ENCODE measurements at places on chromosomes 12 and 14. TPM values are rescaled to one million over a fixed set of nuclear protein-coding genes. Genes with fewer than 3 reads are reported as not detected.
A peak's percentile ranks its signal among the peaks of the same experiment; 100 is the strongest.

GRCh38 chr14:83624541-83624940 lies 1905.4 kb upstream of the FLRT2 start:
- no peak for DNase-seq
- H3K27me3 ChIP-seq, result no peaks in the 10 kb centered on the region
- no peak overlapping the region for H3K27ac ChIP-seq
- no peak overlapping the region for H3K4me3 ChIP-seq
- H3K4me1 ChIP-seq, result no peaks in the 10 kb centered on the region

DNA sequence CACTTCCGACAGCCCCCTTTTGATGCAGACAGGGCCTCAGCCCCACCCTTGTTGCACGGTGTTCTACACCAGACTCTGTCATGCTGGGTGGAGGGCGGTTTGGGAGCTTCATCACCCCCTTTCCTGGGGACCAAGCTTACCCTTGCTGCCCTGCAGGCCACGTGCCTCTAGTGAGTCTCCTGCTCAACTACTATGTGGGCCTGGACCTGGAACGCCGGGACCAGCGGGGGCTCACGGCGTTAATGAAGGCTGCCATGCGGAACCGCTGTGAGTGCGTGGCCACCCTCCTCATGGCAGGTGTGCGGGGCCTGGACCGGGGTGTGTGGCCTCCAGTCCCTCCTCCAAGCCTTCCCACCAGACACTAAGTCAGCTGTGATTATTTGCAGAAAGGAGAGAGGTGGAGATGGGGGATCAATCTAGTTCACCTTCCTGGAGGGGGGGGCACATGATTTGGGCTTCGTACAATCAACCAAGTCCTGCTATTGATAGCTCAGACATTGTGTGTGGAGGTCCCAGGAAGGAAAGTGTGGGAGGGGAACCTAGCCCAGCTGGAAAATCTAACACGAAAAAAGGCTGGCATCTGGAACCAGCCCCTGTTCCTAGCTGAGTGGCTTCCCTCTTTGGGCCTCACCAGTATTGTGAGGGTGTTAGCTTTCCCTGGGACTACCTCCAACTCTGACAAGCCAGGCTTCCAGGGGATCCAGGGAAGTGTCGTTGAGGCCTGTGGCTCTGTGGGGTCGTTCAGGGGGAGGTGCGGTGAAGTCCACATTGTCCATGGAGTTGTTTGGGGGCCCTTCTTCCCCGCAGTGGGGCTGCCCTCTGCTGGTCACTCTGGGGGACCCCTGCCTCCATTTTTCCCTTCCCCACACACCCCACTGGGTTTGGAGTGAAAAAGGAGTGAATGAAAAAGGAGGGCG lies 1.6 kb downstream of the ANKRD33 start:
- H3K4me1 ChIP-seq, result no peaks in the 10 kb centered on the region
- H3K36me3 ChIP-seq, result no peaks in the 10 kb centered on the region
- no peak overlapping the region for H3K4me3 ChIP-seq

- H3K36me3 ChIP-seq, result no peaks in the 10 kb centered on the region
- H3K4me3 ChIP-seq, result no peak overlapping the region
- no peaks in the 10 kb centered on the region for H3K27me3 ChIP-seq
- peak overlapping the region; percentile 43 for H3K27ac ChIP-seq
- peaks cover 27% of the 10 kb centered on the region for H3K4me1 ChIP-seq
These were observed 123.7 kb upstream of the DHRS4 start for GRCh38 chr14:23829736-23830471.

GRCh38 chr14:60544659-60545058 lies 35.7 kb downstream of the SIX6 start:
- H3K27me3 ChIP-seq, result no peaks in the 10 kb centered on the region
- H3K4me1 ChIP-seq, result no peaks in the 10 kb centered on the region
- H3K4me3 ChIP-seq, result no peak overlapping the region

DNA sequence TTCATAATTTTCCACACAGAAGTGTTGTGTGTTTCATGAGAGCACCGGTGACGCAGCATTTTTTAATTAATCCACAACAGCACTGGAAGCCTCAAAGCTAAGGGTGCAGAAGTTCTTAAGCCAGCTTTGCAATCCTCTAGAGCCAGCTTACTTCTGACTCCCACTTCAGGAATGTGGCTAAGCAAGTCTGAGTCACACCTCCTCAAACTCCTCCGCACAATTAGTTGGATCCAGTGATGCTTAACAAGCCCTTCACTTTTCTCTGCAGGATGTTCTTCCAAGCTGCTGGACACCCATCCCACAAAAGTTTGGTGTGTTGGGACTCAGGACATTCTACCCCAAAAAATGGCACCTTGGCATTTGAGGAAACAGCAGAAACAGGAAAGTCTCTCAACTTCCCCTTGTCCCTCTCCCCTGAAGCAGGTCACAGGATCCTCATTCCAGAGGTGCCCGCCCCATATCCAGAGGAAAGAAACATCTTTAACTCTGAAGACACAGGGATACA lies 210.0 kb downstream of the PPM1H start:
- peaks cover 18% of the 10 kb centered on the region for H3K4me1 ChIP-seq
- peak overlapping the region; percentile 46 for H3K27ac ChIP-seq
- H3K36me3 ChIP-seq, result no peaks in the 10 kb centered on the region
- H3K27me3 ChIP-seq, result no peaks in the 10 kb centered on the region
- H3K4me3 ChIP-seq, result no peak overlapping the region

DNA sequence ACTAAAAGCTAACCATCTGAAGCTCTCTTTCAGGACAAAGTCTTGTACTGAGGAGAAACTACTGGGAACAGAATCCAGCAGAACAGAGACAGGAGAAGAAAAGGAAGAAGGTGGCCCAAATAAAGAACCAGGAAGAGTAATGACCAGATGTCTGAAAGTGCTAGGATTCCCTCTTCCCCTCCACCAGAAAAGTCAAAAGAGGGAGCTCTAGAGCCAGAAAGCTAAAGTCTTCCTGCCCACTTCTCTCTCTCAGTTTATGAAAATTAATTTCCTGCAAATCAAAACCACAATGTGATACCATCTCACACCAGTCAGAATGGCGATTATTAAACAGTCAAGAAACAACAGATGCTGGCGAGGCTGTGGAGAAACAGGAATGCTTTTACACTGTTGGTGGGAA lies 47.2 kb downstream of the SPPL3 start:
- peaks cover 32% of the 10 kb centered on the region for H3K4me1 ChIP-seq
- no peak for DNase-seq
- no peaks in the 10 kb centered on the region for H3K27me3 ChIP-seq

- H3K4me3 ChIP-seq, result peak overlapping the region; percentile 38
- no peaks in the 10 kb centered on the region for H3K4me1 ChIP-seq
- no peaks in the 10 kb centered on the region for H3K27me3 ChIP-seq
- H3K27ac ChIP-seq, result peak overlapping the region; percentile 60
- peaks cover 5% of the 10 kb centered on the region for H3K36me3 ChIP-seq
These were observed 53.0 kb downstream of the CDK17 start for GRCh38 chr12:96347130-96347699.

DNA sequence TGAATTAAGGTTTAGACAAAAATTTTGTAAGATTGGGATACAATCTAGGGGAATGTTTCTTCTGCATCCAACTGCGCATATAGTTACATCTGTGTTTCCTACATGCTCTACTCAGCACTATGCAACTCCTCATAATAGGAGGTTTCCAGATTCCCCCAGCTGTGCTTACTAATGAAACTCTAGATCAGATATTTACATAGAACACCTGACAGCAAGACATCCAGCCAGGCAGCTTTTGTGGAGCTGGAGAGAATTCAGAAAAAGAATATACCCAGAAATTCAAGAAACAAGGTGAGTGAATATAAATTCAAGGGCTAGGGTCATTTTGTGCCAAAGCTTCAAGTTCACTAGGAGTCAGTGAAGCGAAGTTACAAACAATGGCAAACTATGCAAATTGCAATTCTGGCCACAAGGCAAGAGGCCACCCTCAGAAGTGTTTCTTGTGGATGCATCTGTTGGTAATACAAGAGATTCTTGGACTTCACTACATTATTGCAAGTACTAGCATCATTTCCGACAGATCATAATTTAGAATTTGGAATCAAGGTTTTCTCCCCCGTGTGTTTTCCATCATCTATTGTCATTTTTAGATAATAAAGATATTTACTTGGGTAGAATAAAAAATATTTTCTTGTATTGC lies 341.2 kb upstream of the NAV3 start:
- H3K4me1 ChIP-seq, result no peaks in the 10 kb centered on the region
- H3K27ac ChIP-seq, result no peak overlapping the region
- DNase-seq, result no peak
- H3K36me3 ChIP-seq, result no peaks in the 10 kb centered on the region

DNA sequence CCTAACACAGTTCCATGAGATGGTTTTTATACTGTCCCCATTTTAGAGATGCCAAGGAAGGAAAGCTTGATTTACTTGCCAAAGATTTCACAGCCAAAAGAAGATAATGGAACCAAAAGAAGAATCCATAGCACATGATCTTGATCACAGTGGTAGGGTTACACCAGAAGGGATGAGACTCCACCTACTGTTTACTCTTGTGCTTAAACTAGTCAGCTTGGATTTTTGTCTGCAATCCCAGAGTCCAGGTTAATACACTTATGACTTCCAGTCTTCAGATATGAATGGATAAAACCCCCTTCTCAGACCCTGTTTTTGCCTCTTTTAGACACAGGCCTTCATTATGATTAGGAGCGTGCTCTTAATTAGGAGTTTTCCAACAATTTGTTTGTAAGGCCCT lies 454.2 kb downstream of the AEBP2 start:
- no peaks in the 10 kb centered on the region for H3K27me3 ChIP-seq
- H3K4me1 ChIP-seq, result no peaks in the 10 kb centered on the region
- no peak overlapping the region for H3K27ac ChIP-seq
- no peaks in the 10 kb centered on the region for H3K36me3 ChIP-seq

DNA sequence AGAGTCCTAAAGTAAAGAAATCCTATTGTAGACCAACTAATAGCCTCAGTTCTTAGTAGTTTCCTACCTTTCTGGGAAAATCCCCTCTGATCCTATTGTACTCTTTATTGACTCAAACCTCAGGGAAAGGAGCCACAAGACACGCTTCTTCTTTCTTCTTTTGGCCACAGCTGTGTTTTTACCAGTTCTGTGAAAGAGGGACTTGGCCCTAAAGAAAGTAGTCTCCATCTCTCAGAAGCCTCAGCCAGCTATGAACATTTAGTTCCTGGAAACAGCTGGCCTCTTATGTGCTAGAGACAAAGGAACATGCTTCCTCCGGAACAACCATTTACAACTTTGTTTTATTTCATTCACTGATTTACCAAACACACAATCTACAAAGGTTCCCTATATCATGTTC lies 66.1 kb upstream of the ARID2 start:
- H3K27me3 ChIP-seq, result no peaks in the 10 kb centered on the region
- H3K27ac ChIP-seq, result no peak overlapping the region
- no peaks in the 10 kb centered on the region for H3K4me1 ChIP-seq
- no peaks in the 10 kb centered on the region for H3K36me3 ChIP-seq
- H3K4me3 ChIP-seq, result no peak overlapping the region

- no peaks in the 10 kb centered on the region for H3K4me1 ChIP-seq
- H3K27me3 ChIP-seq, result peaks cover 5% of the 10 kb centered on the region
- H3K4me3 ChIP-seq, result no peak overlapping the region
- no peak overlapping the region for H3K27ac ChIP-seq
- no peaks in the 10 kb centered on the region for H3K36me3 ChIP-seq
- DNase-seq, result no peak
These were observed 74.2 kb downstream of the FZD10 start for GRCh38 chr12:130236446-130236845.

DNA sequence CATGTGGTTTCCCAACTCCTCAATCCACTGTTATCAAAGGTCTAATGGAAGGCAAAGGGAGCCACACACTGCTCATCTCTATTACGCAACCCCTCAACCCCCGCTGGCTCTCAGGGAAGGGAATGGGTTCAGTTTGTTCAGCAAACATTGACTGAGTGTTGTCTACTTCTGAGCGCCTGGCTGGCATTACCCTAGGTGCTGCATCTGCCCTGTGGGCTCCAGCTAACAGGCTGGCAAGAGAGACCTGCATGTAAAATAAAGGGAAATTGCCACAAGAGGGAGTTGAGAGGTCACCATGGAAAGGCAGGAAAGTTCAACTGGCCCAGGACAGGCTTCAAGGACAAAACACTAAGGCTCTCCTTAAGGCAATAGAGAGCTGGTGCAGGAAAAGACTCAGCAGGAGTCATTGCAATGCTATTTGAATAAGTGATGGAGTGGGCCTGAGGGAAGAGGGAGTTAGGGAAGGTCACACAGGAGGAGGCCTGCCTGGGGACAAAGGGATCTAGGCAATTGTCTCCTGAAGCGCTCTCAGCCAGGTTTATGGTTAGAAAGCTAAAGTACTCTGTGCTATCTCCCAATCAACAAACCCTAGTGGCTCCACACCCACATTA lies 5.5 kb upstream of the ZNF740 start:
- DNase-seq, result no peak
- no peak overlapping the region for H3K27ac ChIP-seq
- H3K36me3 ChIP-seq, result peaks cover 3% of the 10 kb centered on the region

DNA sequence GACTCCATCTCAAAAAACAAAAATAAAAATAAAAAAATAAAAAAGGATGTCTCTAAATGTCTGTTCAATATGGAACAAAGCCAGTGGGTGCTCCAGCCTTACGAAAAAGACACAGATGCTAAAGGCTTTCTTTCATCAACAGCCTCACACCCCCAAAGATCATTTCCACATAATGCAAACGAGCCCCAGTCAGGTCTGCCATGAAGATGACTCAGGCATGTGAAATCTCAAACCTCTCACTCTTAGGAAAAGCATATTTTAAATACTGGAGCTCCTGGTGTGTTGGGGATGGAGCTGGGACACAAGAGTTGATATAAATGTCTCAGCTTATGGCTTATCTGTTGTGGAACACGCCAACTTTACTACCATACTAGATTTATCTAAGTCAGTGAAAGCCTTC lies 49.9 kb upstream of the PLXNC1 start:
- no peaks in the 10 kb centered on the region for H3K27me3 ChIP-seq
- no peaks in the 10 kb centered on the region for H3K36me3 ChIP-seq

- DNase-seq, result no peak
- no peak overlapping the region for H3K4me3 ChIP-seq
- H3K27ac ChIP-seq, result no peak overlapping the region
- H3K27me3 ChIP-seq, result no peaks in the 10 kb centered on the region
- no peaks in the 10 kb centered on the region for H3K4me1 ChIP-seq
- H3K36me3 ChIP-seq, result no peaks in the 10 kb centered on the region
These were observed 9.5 kb upstream of the RERG start for GRCh38 chr12:15230751-15231150.

- no peaks in the 10 kb centered on the region for H3K27me3 ChIP-seq
- no peaks in the 10 kb centered on the region for H3K36me3 ChIP-seq
- no peak overlapping the region for H3K27ac ChIP-seq
- H3K4me1 ChIP-seq, result no peaks in the 10 kb centered on the region
- DNase-seq, result no peak
These were observed 92.9 kb upstream of the EGLN3 start for GRCh38 chr14:34043627-34044372.

DNA sequence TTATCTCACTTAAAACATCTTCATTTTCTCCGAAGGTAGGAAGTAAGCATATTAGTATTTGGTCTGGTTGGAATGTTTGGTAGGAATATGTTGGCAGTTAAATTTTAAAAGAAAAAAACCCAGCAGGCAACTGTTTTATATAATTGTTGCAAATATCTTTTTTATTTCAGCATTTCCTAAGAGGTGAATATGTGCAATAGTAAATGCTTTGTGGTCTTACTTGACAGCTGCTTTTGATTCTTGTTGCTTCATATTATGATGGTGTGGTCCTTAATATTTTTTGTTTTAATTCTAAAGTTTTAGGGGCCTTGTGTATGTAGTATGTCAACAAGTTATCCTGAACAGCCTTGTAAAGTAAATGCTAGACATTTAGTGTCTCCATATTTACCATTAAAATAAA lies 6.3 kb downstream of the TRAFD1 start:
- H3K36me3 ChIP-seq, result peaks cover 24% of the 10 kb centered on the region
- DNase-seq, result no peak
- H3K27me3 ChIP-seq, result no peaks in the 10 kb centered on the region
- peaks cover 55% of the 10 kb centered on the region for H3K4me1 ChIP-seq

DDN gene
- not detected for total RNA-seq

PRR4 gene
- 1.4 TPM for total RNA-seq

RAPGEF3 gene
- total RNA-seq, result 36.8 TPM

PRDM4 gene
- total RNA-seq, result 19.7 TPM

LMO3 gene
- 384 TPM for total RNA-seq

Measured in sigmoid colon (tissue), 7 donors.